CD4-positive, alpha-beta T cell treated with Interleukin-12 subunit alpha and Interleukin-12 subunit beta, for 1 hour (primary cell): ENCODE measurements at places on chromosomes 11 and 22.
A peak's percentile ranks its signal among the peaks of the same experiment; 100 is the strongest.

- no peak for DNase-seq
These were observed 237.8 kb downstream of the DCDC1 start for GRCh38 chr11:31131760-31132159.

GRCh38 chr22:42670921-42671709 is 21.9 kb upstream of the CYB5R3 start:
- no peak for DNase-seq

DNA sequence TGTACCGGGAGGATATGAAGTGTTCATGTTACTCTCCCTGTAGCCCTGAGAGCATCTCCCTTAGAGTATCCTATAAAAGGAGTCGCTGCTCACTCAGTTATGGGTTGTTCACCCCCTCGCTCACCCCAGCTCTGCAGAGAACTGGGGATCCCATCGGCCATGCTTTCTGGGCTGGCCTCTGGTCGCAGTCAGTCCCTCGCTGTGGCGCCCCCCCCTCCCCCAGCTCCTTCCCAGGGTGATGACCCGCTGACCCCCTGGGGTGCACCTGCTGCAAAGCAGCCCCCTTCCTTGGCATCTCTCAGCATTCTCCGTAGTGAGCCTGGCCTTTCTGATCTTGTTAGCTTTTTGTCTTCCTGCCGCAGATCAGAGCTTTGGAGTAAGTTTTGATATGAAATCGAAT is 10.3 kb upstream of the PARVG start:
- DNase-seq, result no peak

- DNase-seq, result no peak
These were observed 121.6 kb upstream of the SNX19 start for GRCh38 chr11:131037873-131038272.

- no peak for DNase-seq
These were observed 620 bp downstream of the SMPD1 start for GRCh38 chr11:6390718-6391469.

- no peak for DNase-seq
These were observed 11.0 kb downstream of the SULT4A1 start for GRCh38 chr22:43851058-43851978.

- peak; percentile 64 for DNase-seq
These were observed 101.0 kb downstream of the GGTLC2 start for GRCh38 chr22:22745225-22746060.

- DNase-seq, result peak; percentile 51
These were observed 108.4 kb downstream of the GGTLC2 start for GRCh38 chr22:22752556-22753477.

DNA sequence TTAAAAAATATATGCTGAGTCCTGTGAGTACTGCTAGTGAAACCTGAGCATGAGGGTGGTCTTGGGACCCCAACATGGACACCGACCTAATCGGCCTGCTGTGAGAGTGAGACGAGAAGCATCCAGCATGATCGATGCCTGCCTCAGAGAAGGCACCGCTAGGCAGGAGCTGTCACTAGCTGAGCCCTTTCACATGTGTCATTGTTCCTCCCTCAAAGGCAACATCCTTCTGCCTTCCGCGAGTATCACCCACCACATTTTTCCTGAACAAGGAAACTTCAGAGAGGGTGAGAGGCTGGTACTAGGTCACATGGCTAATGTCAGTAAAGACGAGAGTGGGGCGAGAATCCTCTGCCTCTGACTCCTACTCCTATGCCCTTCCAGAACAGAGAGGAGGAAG is 35.6 kb downstream of the AP1B1 start:
- DNase-seq, result no peak

GRCh38 chr11:130000552-130001176 is 2.0 kb downstream of the PRDM10 start:
- DNase-seq, result no peak

DNA sequence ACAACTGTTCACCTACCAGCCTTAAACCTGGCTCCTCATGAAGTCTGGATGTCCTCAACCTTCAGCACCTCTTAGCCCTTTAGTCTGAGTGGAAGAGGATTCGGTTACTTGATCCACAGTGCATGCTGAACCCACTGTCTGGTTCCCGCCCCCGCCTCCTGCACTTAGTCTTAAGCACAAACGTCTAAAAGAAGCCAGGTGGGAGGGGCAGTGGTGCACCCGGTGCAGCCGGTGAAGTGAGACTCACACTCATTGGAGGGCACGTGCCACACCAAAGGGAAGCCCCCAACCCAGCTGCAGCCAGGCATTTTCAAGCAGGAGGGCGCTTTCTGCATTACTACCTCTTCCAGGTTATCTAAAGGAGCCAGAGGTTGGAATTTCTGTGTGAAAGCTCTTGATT is 146.8 kb downstream of the COMMD9 start:
- DNase-seq, result no peak

DNA sequence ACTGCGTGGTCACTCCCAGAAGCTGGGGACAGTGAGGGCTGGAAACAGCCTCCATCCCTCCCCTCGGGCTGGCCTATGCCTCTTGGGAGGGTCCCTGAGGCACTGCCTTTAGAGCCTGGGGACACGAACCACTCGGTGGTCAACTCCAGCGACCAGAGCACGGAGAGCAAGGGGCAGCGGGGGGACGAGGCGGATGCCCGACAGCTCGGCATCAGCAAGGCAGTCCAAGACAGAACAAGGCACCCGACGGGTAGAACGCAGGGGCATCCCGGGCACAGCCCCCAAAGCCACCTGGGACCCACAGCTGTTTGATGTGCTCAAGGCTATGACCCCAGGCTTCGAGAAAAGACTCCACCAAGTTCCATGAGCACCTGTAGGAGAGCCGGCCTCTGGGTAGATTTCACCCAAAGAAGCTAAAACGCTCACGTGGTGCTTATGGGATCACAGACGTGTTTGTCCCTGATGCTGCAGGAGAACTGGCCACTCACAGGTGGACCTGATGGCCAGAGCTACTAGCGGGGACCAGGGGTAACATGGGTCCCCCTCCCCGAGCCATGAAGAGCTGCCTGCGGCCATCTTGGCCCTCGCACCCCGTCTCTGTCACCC is 510 bp upstream of the LSP1 start:
- no peak for DNase-seq

DNA sequence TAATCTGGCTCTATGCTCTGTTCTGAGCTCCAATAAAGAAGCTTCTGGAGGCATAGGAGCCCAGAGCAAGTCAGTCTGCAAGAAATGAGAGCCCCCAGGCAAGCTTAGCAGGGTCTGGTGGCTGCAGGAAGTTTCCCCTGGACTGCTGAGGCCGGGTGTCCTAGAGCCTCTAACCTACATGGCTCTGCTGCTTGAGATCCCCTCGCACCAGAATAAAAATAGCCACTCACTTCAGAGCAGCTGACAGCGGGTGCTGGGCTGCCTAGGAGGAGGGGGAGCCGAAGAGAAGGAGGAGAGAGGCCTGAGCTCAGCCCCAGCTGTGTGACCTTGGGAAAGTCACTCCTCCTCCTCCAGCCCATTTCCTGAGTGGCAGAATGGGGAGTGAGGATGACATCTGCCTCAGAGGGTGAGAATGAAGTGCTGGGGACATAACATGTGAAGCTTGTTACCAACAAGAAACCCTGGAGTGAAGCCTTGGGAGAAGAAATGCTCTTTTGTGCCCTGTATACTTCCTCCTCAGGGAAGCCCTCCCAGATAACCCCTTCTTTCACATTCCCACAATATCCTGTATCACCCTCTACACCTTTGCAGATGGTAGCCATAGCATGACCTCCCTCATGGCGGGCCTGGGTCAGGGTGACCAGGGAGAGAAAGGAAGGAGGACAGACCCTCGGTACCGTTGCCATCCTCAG is 3.6 kb upstream of the INPP5J start:
- no peak for DNase-seq

- DNase-seq, result no peak
These were observed 6.2 kb downstream of the AMOTL1 start for GRCh38 chr11:94774345-94774744.

DNA sequence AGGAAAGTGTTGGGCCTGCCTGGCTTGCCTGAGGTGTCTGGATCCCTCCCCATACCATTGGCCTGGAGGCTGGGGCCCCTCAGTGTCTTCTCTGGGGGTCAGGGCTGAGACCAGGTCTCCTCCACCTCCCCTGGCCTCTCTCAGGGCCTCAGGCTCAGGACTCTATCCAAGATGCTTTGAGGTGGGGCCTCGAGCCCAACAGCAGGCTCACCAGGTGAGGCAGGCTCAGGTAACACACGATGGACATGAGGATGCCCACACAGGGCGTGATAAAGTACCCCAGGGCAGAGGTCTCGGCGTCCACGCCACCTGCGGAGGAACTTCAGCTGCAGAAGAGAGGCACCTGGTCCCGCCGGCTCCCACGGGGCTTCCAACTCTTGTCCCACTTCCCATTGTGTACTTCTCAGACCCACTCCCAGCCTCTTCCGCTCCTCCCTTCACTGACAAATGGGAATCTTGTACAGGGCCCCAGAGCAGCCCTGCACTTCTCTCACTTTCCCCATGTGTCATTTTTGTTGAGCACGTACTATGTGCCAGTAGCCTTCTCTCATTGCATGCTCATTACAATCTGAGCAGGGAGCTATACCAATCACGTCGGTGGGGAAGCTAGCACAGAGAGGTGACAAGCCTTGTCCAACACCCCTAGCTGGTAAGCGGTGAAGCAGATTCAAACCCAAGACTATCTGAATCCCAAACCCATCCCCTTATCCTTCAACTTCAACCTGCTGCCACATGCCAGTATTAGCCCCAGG is 3.8 kb downstream of the SLC29A2 start:
- no peak for DNase-seq

DNA sequence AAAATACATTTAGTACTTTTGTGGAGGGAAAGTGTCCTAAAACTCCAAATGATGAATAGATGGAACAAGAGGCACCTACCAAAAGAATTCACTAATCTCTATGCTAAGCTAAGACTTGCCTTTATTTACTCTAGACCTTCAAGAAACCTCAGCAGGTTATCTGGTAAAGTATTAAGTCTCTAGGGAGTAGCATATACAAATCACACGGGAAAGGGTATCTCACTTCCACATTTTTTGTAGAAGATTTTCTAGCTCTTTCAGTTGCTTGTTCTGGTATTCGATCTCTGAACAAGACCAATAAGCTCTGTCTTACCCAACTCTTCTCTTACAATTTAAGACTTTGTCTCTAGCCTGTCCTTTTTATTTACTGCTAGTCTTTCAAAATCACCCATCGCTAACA is 18.1 kb upstream of the CADM1 start:
- no peak for DNase-seq
